ENCODE measurements at places on chromosomes 13 and 19. TPM values are rescaled to one million over a fixed set of nuclear protein-coding genes. Genes with fewer than 3 reads are reported as not detected.

GRCh38 chr13:31725841-31726240 lies 13.5 kb upstream of the RXFP2 start:
- DNase-seq = no peak

The HRC gene
- polyA plus RNA-seq = 41.9 TPM

The MBD3L2 gene
- not detected for polyA plus RNA-seq

DNA sequence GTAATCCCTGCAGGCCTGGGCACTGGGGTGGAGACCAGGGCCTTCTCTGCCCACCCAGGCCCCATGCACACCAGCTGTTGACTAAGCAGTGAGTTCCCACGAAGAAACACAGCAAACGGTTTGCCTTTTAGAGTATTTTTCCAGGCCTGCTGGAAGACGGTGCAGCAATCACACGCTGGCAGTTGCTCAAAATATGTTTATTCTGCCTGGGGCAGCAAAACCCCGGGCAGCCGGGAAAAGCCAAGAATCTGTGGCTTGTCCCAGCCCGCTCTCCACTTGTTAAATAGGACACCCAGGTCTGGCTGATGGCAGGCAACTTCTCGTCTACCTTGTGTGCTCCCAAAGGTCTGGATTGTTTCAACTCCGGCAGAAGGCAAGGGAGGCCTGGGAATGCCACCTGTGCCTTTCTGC lies 40.8 kb downstream of the GGACT start:
- no peak for DNase-seq

DNA sequence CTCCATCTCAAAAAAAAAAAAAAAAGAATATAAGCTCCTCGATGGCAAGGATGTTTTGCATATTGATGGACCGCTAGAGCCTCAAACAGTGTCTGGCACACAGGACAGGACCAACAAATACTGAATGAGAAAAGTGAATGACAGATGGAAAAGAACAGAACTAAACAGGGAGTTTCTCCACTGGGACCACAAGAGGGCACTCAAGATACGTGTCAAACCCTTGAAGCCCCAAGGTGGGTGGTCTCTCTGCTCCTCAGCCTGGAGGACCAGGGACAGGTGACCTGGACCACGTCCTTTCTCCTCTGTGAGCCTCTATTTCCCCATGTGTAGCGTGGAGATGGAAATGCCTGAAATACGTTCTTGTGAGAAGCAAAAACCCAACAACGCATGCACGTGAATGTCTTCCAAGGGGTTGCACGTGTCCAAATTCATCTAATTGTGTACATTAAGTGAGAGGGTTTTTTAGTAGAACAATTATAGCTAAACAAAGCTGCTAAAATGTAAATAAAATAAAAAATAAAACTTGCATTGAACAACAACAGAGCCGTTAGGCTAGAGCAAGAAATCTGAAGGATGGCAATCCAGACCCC lies 5.7 kb upstream of the CDC42EP5 start:
- DNase-seq = no peak

The FCAR gene
- 0.23 TPM for polyA plus RNA-seq

The ZGLP1 gene
- polyA plus RNA-seq = 4.4 TPM

The NALCN gene
- 1.5 TPM for polyA plus RNA-seq

The GPR180 gene
- polyA plus RNA-seq = 10.5 TPM

DNA sequence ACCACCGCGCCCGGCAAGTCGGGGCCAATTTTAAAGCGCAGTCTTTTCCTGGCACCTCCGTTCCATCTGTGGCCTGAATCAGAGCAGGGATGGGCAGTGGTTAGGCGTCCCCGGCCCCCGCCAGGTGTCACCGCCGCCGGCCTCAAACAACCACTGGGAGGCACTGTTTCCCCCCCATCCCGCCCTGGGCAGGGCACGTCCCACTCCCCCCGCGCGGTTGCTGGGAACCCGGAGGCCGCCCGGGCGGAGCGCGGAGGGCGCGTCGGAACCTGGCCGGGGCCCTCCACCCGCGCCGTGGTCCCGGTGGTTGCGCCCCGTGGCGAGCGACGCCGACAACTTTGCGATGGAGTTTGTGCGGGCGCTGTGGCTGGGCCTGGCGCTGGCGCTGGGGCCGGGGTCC lies at the start of gene GRIN3B:
Gene GRIN3B, plus strand, starts transcription at position 325 of the 400 bp plus-strand sequence. Its CDS starts 19 bp downstream, at position 344.
- DNase-seq = no peak

DNA sequence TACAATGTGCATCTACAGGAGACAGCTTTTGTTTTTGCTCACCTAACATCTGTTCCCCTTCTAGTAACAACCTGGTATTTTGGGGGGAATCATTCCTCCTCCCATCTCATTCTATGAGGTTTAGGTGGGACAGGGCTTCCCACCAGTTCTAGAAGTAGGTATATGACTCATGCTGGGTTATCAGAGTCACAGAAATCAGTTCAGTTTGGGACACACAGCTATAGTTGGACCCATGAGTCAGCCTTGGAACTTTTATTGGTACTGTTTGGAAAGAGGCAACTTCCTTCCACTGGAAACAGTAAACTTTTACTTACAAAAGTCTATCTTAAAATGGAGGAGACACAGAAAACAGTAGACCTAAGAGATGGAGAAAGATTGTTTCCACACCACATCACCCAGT lies 185.5 kb downstream of the DNAJC3 start:
- DNase-seq = no peak

DNA sequence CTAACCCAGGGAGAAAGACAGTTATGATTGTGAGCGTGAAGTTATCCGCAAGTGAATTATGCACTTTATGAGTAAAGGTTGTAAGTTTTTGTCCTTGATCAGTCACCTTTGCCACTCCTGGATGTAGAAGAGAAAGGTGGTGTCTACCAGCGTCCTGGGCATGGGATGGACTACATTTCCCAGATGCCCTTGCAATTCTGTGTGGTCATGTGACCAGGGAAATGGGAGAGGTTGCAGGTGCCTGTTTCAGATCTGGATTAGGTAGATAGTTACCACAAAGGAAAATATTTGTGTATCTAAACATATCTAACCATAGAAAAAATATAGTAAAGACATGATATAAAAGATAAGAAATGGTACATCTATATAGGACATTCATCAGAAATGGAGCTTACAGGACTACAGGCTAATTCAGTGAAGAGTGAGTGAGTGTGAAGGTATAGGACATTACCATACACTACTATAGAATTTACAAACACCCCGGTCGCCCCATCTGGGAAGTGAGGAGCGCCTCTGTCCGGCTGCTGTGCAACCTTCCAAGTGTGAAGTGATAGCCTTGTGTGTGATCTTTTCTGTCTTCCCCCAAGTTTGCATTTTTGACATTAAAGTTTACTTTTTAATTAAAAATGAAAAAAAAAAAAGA lies 51.6 kb upstream of the CACNA1A start:
- DNase-seq = no peak

DNA sequence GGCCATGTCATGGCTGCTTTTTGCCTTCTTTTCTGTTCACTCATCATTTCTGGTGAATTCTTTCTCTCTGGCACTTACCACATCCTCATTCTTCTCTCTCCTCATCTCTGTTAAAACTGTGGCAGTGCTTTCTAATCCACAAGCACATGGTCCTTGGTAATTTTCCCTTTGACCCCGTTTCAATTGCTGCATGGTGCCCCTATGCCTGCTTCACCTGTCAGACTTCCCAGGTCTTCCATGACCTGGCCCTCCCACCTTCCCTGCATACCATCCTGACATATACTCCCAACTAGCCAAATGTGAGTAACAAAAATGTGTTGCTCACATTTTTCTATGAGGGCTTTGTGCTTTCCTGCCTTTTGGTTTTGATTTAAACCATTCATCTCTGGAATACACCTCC lies 286.5 kb downstream of the MTUS2 start:
- no peak for DNase-seq

GRCh38 chr19:45785781-45786532 lies 3.7 kb upstream of the DMPK start:
- DNase-seq = no peak

DNA sequence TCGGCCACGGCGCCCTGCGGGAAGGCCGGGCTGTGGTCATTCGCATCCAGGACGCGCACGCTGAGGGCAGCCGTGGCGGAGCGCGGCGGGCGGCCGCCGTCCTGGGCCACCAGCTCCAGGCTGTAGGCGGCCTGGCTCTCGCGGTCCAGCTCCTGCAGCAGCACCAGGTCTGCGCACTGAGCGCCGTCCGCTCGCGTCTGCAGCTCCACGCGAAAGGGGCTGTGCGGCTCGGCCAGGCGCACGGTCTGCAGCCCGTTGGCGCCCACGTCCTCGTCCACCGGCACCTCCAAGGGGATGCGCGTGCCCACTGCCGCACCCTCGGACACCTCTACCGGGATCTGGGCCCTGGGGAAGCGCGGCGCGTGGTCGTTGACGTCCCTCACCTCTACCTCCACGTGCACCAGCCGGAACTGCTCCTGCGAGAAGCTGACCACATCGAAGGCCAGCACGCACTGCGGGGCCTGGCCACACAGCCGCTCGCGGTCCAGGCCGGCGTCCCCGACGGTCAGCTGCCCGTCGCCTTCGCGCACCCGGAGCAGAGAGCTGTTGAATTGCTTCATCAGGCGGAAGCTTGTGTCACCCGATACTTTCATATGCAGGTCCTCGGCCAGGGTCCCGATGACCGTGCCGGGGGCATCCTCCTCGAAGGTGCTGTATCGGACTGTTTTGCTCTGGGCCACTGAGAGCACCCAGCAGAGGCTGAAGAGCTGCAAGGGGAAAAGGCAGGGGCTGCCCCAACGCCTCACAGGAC lies 583 bp downstream of the PCDH8 start:
- DNase-seq = no peak

The C1QTNF9B gene
- polyA plus RNA-seq = 0.58 TPM

The UBE2L5 gene
- polyA plus RNA-seq = 0.60 TPM

The VN1R2 gene
- polyA plus RNA-seq = not detected

The CILP2 gene
- polyA plus RNA-seq = 0.14 TPM

GRCh38 chr13:26872525-26873385 lies 112.2 kb upstream of the GPR12 start:
- DNase-seq = no peak
